ENCODE measurements at places on chromosomes 1 and 21.

DNA sequence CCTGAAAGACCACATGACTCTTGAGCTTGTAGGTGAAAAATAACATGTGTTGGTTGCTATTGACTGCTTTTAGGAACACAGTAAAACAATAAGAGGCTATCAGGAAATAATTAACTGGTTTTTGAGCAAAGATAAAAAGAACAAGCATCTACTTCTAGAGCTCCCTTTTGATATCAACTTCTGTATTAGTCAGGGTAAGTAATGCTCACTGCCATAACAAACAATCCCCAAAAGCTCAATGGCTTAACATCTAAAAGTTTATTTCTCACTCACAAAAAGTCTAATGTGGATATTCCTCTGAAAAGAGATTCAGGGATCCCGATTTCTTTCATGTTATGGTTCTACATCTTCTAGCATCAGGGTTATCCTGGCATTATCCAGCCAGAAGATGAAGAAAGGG, 25.3 kb upstream of the PROX1 start:
- DNase-seq = no peak

DNA sequence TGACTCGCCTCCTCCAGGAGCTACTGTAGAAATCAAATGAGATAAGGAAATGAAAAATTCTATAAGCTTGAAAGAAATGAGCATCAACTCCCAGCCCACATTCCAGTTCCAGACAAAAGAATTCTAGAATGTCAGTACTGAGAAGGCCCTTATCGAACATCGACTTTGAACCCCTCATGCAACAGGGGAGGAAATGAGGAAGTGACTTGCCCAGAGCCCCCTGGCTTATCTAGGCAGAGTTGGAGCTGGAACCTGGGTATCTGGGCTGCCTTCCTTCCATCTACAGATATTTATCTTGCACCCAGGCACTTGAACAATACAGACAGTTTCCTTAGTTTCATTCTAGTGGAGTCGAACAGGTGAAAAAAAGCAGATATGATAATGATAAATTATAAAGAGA, 22.3 kb downstream of the MECR start:
- DNase-seq = no peak

DNA sequence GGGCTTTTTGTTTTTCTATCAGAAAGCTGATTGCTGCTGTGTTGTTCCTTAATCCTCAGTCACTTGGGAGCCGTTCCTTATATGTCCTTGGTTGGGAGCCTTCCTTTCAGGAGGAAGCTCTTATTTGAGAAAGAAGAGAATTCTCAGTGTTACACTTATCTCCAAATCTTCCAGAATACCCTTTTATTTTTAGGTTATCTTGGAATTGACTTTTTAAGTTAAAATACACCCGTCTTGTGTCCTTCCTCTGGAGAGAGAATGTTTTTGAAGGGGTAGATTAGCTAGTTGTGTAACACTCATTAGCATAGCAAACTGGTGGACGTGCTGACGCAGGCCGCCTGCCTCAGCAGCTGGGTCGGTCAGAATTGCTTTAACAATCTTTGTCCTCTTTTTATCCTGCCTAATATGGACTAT, 42.1 kb downstream of the LRRC8B start:
- peak; percentile 48 for DNase-seq

- DNase-seq = no peak
Observed at GRCh38 chr1:234628089-234628488, 18.1 kb upstream of the IRF2BP2 start.

GRCh38 chr21:15749082-15749860, 19.5 kb downstream of the USP25 start:
- no peak for DNase-seq

DNA sequence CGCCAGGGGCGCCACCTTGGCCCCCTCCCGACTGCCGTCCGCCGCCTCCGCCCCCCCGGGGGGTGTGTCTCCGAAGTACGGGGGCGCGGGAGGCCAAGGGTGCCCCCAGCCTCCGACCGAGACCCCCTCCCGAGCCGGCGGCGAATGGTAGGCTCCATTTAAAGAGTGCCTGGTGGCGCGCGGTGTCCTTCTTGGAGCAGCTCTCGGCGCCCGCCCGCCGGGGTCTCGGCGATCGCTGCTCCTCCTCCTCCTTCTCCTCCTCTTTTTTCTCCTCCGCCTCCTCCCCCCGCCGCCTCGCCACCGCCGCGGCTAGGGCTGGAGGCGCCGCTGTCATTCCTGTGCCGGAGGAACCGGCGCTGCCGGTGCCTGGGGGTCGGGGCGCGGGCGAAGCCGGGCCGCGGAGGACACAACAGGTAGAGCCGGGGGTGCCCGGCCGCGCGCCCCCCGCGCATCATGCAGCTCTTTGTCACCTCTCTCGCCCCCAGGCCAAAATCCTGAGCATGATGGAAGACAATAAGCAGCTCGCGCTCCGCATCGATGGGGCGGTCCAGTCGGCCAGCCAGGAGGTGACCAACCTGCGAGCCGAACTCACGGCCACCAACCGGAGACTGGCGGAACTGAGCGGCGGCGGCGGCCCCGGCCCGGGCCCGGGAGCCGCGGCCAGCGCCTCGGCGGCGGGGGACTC, at the start of gene KAZN:
TSS of gene KAZN (plus strand) at position 188 of the 685 bp plus-strand sequence.
- peak; percentile 70 for DNase-seq

DNA sequence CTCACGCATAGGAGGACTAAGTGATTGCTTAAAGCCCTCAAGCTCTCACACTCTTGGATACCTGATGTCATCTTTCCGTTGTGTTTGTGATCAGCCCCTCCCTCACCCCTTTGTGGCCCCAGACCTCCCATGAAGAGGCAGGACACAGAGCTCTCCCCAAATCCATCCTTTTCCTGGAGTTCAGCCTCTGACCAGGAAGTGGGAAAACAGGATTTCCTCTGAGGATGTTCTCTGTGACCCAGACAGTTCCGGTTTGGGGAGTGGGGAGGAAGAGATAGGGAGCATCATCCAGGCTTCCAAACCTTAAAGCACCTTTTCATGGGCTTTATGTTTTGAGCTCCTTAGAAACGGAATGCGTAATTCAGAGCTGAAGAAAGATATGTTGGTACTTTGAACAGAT, 11.9 kb upstream of the TAL1 start:
- no peak for DNase-seq

DNA sequence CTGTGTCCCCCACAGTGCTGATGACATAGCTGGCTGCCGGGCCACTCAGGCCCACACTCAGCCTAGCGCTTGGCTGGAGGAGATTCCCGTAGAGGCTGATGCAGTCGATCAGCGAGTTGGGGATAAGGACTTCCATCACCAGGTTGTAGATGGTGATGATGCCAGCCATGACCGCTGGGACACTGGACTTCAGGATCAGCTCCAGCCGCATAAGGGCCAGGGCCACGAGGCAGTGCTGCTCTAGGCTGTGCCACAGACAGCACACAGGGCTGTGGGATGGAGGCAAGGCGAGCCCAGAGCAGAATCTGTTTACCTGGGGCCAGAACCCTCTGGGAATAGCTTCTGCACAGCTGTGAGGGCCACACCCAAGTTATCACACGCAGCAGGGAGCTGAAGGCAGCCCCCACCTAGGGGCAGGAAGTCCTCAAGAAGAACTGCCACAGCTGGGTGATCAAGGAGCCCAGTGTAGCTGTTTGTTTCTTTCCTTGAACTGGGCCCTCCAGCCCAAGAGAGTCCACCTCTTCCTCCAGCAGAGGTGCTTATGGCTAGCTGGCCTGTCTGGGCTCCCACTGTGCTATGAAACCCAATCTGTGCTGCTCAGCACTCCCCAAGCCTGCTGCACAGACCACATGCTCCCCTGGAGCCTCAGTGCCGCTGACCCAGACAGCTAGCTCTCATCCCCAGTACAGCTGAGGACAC, 6.2 kb downstream of the SLC2A1 start:
- DNase-seq = no peak

GRCh38 chr1:87555366-87555765, 226.7 kb downstream of the LMO4 start:
- no peak for DNase-seq

DNA sequence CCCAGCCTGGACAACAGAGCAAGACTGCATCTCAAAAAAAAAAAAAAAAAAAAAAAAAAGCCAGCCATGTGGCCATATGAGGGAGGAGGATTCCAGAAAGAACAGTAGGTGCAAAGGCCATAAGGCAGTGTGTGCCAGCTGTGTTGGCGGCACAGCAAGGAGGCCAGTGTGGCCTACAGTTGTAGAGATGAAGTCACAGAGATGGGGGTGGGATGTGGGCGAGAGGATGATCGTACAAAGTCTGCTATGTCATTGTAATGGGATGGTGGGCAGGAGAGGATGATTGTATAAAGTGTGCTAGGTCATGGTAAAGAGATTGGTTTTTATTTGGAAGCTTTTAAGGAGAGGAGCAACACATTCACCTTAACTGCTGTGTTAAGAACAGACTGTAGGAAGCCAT, 9.8 kb upstream of the CR1 start:
- no peak for DNase-seq

GRCh38 chr1:204673909-204674649, 11.5 kb downstream of the LRRN2 start:
- DNase-seq = no peak

DNA sequence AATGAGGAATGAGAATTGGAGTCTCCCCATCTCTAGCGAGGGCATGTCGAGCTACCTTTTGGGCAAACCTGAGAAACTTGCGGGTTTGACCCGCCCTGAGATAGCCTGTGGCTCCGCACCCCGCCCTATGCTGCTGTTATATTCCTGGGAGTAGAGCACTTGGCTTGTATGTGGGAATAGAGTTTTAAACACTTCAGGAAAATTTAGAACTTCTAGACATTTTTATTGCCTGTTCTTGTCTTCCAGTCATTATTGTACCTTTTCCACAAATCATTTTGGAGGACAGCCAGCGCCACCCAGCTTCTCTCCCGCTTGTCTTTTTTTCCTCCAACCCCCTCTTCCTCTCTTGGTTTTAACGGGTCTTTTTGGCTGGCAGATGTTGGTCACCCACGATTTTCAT, 738 bp downstream of the GNPAT start:
- DNase-seq = no peak
